Activated naive CD4-positive, alpha-beta T cell treated with anti-CD3 and anti-CD28 coated beads, Interleukin-2, amount 10 ng/mL, durations not matched to agents 7 days and 5 days (primary cell): ENCODE measurements at places on chromosomes 3 and 15.

DNA sequence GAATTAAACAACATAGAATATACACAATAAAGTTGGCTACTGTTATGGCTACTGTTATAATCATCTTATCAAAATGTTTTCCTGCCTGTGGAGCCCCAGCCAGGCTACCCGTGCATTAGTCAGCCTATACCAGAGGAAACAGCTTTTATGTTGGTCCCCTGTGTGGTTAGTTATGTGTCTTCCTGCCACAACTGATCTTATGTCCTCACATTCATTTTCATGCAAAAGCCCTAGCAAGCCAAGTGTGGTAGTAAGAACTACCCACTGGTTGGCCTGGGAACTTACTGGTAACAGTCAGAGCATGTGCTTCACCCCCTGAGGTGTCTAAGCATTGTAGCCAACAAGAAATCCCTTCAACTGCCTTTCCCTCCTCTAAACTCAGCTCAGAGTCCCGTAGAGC is 21.8 kb downstream of the MGLL start:
- peak overlapping the region; percentile 77 for H3K27ac ChIP-seq
- peaks cover 12% of the 10 kb centered on the region for H3K27me3 ChIP-seq
- H3K36me3 ChIP-seq: no peaks in the 10 kb centered on the region
- DNase-seq: peak; percentile 32
- no peak overlapping the region for H3K4me3 ChIP-seq
- H3K4me1 ChIP-seq: peaks cover 11% of the 10 kb centered on the region

GRCh38 chr15:88450125-88450798 is 16.9 kb downstream of the MRPL46 start:
- no peaks in the 10 kb centered on the region for H3K36me3 ChIP-seq
- H3K27ac ChIP-seq: no peak overlapping the region
- peak; percentile 82 for DNase-seq
- H3K27me3 ChIP-seq: no peaks in the 10 kb centered on the region
- no peak overlapping the region for H3K4me3 ChIP-seq
- H3K4me1 ChIP-seq: peaks cover 2% of the 10 kb centered on the region

- peak overlapping the region; percentile 74 for H3K4me3 ChIP-seq
- peaks cover 91% of the 10 kb centered on the region for H3K4me1 ChIP-seq
- H3K27me3 ChIP-seq: no peaks in the 10 kb centered on the region
- H3K27ac ChIP-seq: peak overlapping the region; percentile 98
- DNase-seq: no peak
Observed at GRCh38 chr15:38650936-38651327, 86.3 kb upstream of the RASGRP1 start.

GRCh38 chr3:99634881-99635280 is 3.5 kb upstream of the COL8A1 start:
- peaks cover 44% of the 10 kb centered on the region for H3K27me3 ChIP-seq
- H3K4me3 ChIP-seq: no peak overlapping the region
- H3K27ac ChIP-seq: no peak overlapping the region
- no peaks in the 10 kb centered on the region for H3K36me3 ChIP-seq
- DNase-seq: no peak
- H3K4me1 ChIP-seq: peaks cover 9% of the 10 kb centered on the region

DNA sequence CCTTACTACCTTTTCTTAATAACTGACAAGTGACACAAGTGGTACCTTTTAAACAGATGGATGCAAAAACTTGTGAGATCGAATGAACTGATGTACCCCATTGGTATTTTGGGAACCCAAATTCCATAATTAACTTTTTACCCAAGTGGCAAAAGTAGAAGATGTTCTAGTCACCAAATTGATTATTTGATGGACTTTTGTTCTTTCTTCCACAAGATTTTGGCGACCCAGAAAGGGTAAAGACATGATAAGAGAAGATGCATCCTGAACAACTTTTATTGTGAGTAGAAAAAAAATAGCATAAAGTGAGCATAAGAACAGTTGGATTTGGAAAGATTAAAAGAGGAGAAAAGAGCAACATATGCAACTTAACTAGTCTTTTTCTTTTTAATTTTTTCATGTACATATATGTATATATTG is 159.5 kb downstream of the TIGIT start:
- no peak overlapping the region for H3K27ac ChIP-seq
- H3K4me1 ChIP-seq: peaks cover 4% of the 10 kb centered on the region
- no peaks in the 10 kb centered on the region for H3K36me3 ChIP-seq
- H3K4me3 ChIP-seq: no peak overlapping the region
- no peak for DNase-seq

DNA sequence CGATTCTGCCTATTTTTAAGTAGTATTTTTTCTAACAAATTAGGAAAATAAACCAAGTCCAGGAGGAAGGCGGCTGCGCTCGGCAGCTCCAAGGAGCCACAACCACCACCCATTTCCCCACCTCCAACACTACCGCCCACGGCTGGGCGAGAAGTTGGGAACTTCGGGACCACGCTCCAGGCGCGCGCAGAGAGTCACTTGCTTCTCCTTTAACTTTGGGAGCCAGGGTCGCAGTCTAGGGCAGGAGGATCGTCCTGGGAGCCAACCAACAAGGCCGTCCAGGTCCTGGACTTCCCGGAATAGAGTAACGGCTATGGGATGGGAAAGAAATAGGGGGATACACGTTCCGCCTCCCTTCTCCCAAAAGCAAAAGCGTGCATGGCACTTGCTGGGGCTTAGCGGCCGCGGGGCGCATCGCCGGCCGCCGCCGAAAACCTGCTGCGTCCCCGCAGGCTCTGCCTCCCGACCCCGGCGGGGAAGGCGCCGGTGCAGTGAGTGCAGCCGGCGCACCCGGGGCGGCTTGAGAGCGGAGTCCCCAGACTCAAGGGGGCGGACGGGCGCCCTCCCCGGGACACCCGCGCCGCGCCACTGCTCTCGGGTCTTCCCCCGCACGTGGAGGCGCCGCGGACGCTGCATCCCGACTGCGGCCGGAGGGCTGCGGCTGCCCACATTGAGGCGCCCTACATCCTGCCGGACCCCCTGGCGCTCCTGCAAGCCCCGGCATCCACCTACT is 699 bp downstream of the MEGF11 start:
- DNase-seq: peak; percentile 39
- H3K36me3 ChIP-seq: no peaks in the 10 kb centered on the region
- peak overlapping the region; percentile 58 for H3K4me3 ChIP-seq
- H3K27me3 ChIP-seq: peaks cover 91% of the 10 kb centered on the region
- H3K4me1 ChIP-seq: peaks cover 19% of the 10 kb centered on the region

GRCh38 chr3:177190756-177191681 is 6.3 kb downstream of the TBL1XR1 start:
- no peak overlapping the region for H3K4me3 ChIP-seq
- peaks cover 36% of the 10 kb centered on the region for H3K36me3 ChIP-seq
- no peak overlapping the region for H3K27ac ChIP-seq
- peaks cover 58% of the 10 kb centered on the region for H3K4me1 ChIP-seq
- no peak for DNase-seq

DNA sequence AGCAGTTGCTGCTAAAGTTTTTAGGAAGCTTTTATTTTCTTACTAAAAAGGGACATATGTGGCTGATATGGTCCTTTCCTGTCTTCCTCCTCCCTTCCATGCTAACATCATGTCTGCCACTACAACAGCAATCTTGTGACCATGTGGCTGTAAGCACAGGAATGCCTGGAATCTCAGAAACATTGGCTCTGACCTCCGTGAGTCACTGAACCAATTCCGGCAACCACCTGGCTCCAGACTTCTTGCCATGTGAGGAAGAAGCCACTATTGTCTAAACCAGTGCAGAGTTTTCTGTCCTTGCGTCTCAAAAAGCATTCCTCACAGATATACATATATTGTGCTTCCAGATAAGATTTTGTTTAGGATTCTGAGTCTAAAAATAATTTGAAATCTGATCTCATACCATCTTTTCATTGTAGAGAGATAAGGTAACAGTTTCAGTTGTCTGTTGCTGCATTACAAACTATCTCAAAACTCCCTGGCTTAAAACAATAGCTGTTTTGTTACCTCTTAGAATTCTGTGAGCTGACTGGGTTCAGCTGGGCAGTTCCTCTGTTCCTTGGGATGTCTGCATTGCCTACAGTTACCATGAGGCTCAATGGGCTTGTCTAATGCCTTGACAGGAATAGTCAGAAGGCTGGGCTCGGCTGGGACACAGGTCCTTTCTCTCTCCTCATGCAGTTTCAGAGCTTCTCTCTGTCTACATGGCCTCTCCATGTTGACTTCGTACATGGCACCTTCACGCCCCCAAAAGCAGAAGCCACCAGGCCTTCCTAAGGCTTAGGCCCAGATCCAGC is 77.3 kb upstream of the MAGI1 start:
- no peaks in the 10 kb centered on the region for H3K4me1 ChIP-seq
- no peak overlapping the region for H3K4me3 ChIP-seq
- H3K36me3 ChIP-seq: no peaks in the 10 kb centered on the region
- DNase-seq: no peak

DNA sequence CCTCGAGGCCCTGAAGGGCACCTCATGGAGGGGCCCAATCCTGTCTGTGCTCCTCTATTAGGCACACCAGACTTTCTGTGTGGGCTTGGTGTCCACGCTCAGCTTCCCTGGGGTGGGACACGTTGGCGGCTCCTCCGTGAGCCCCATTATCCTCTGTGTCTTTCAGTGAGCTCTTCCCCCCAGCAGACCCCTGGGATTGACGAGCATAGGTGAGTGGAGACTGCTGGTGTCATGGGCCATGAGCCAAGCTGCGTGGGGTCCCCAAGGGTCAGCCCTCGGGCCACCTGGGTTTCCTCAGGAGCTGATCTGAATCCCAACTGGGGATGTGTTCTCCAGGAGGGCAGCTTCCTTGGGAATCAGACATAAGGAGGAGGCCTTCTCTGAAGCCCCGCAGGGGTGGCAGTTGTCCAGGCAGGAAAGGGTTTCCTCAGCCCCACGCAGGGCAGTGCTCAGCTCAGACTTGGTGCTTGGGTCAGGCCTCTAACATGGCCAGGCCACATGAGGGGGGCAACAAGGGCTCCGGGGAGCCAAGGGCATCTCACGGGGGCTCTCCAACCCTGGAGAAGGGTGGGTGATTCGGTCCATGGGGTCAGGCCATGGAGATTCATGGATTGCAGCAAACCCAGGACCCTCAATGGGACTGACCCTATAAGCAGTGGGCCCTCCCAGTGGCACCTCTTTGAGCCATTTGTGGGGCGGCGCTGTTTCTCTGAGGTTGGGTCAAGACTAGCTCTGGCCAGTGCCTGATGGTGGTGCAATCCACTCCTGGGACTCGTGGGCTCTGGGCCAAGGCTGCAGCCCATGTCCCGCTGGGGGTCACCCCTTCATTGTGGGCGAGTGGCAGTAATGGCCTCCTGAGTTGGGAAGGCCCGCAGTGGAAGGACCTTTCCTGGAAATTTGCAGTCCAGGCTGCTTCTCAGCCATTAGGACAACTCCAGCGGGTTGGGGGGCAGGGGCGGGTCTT is 222.5 kb downstream of the SNRPN start:
- peak; percentile 12 for DNase-seq
- H3K4me1 ChIP-seq: no peaks in the 10 kb centered on the region
- no peak overlapping the region for H3K4me3 ChIP-seq
- no peak overlapping the region for H3K27ac ChIP-seq
- no peaks in the 10 kb centered on the region for H3K27me3 ChIP-seq
- no peaks in the 10 kb centered on the region for H3K36me3 ChIP-seq

DNA sequence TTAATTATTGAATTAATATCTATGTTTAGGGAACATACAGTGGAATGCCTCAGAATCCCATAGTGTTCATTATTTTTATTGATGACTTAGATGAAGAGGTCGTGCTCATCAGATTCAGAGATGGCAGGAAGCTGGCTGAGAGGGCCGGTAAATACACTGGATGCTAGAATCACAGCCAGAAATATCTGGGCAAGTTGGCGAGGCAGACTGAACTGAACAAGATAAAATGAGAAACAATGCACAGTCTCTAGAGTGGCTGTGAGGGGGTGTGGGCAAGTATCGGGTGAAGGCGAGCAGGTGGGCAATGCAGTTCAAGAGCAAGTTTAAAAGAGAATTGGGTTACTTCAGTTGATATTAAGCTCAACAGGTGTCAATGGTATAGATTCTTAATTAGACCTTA is 5.9 kb downstream of the DGKG start:
- no peaks in the 10 kb centered on the region for H3K4me1 ChIP-seq
- no peaks in the 10 kb centered on the region for H3K36me3 ChIP-seq
- no peak overlapping the region for H3K4me3 ChIP-seq
- H3K27me3 ChIP-seq: peaks cover 36% of the 10 kb centered on the region
- no peak for DNase-seq

DNA sequence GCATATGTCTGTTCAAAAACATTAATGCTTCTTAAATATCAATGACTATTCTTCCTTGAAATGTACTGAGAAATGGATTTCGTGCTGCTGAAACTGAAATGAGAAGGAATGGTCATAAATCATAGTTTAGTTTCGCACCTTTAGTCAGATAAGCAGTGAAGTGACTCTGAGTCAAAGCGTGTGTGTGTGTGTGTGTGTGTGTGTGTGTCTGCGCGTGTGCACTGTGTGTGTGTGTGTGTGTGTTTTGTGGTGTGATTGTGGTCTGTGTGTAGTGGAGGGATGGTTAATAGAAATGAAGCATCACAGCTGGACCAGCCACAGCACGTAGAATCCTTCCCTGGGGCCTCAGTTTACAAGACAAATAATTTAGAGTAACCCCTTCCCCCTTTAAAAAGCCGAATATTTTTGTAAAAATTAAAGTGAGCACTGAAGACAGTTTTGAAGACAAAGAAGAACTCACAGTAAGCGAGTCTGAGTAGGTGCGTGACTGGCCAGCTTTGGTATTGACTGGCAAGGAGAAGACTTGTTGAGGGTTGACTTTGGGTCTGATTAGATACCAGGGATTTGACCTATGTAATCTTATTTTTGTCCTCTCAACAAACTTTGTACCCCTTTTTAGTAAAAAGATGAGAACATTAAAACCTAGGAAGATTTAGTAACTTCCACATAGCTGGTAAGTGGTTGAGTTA is 202.0 kb upstream of the IL12A start:
- H3K36me3 ChIP-seq: no peaks in the 10 kb centered on the region
- no peak overlapping the region for H3K4me3 ChIP-seq
- no peak for DNase-seq

GRCh38 chr15:63981596-63982320 is 64.5 kb downstream of the DAPK2 start:
- DNase-seq: no peak
- no peaks in the 10 kb centered on the region for H3K4me1 ChIP-seq
- no peak overlapping the region for H3K27ac ChIP-seq
- H3K4me3 ChIP-seq: no peak overlapping the region
- H3K36me3 ChIP-seq: no peaks in the 10 kb centered on the region

DNA sequence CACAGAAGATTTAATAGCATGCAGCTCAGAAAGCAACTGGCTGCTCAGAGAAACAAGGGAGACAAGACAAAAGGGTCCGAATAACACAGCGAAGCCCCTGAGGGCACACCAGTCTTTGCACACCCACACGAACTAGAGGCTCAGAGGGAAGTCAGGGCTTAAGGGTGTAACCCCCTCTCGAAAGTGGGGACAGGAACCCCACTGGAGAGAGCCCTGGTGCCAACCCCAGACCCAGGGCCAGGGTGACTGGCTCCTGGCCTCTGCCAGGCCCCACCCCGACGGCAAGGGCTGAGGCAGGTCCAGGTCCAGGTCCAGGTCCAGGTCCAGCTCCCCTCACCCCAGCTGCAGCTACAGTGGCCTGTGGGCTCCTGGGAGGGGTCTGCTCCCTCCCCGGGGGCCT is 10.5 kb upstream of the PRR23E start:
- no peak overlapping the region for H3K4me3 ChIP-seq
- H3K27ac ChIP-seq: no peak overlapping the region
- H3K27me3 ChIP-seq: no peaks in the 10 kb centered on the region

- no peak overlapping the region for H3K4me3 ChIP-seq
- peaks cover 8% of the 10 kb centered on the region for H3K4me1 ChIP-seq
- peaks cover 34% of the 10 kb centered on the region for H3K36me3 ChIP-seq
- H3K27me3 ChIP-seq: no peaks in the 10 kb centered on the region
- no peak for DNase-seq
Observed at GRCh38 chr3:48695393-48695753, 9.7 kb upstream of the NCKIPSD start.

- no peak overlapping the region for H3K27ac ChIP-seq
- DNase-seq: no peak
- no peak overlapping the region for H3K4me3 ChIP-seq
- no peaks in the 10 kb centered on the region for H3K36me3 ChIP-seq
- no peaks in the 10 kb centered on the region for H3K4me1 ChIP-seq
- peaks cover 42% of the 10 kb centered on the region for H3K27me3 ChIP-seq
Observed at GRCh38 chr3:127747751-127748521, 74.4 kb downstream of the MGLL start.
